ENCODE measurements at places on chromosomes 2 and 18.

DNA sequence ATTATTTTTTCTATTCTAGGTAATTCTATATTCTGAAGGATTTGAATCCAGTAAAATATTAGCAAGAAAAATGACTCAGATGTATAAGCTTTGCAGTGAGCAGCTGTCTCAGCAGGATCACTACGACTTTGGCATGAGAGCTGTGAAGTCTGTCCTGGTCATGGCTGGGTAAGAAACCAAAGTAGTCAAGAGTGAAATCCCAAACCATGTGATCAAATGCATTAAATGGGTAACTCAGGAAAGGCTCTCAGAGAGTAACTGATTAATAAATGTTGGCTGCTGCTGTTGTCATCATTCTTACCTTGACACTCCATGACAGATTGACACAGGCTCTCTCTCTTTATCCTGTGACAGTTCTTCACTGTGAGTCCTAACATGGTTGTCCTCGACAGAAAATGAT is 124.1 kb downstream of the DNAH6 start:
- DNase-seq: no peak

- no peak for DNase-seq
Observed at GRCh38 chr2:157217409-157217808, 40.1 kb upstream of the GALNT5 start.

GRCh38 chr2:112615051-112615450 is 30.6 kb downstream of the CHCHD5 start:
- no peak for DNase-seq

GRCh38 chr2:96737831-96738230 is 2.0 kb downstream of the LMAN2L start:
- DNase-seq: no peak

DNA sequence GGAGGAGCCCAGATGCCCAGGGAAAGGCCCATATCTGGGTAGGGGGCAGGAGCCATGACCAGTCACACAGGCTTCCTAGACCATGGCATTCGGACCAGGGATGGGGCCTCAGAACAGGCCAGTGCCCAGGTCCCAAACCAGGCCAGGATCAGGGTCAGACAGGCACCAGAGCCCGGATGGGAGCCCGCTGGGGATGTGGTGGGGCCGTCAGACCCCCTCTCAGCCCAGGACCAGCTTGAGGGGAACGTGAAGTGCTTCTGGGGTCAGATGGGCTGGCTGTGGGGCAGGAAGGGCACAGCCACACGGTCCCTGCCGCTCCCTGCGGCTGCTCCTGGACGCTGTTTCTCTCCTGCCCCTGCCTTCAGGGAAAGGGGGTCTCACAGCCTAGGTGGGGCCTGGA is 39.1 kb downstream of the SNED1 start:
- DNase-seq: no peak

DNA sequence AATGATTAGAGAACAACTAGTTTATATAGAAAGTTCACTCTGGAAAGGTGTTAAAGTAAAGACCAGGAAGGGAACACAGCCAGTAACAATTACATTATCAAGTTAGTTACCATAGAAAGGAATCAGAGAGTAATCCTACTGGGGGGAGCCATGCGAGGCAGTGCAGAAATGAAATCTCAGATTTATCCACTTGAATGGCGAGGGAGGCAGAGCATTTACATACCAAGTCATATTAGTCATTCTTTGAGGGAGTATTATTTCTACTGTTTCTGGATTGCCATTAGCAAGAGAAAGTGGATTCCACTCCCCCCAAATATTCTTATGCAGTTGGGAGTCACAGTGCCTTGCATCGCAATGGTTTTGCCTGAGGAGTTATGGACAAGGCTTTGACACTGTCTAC is 472.7 kb upstream of the TRIB2 start:
- DNase-seq: no peak

DNA sequence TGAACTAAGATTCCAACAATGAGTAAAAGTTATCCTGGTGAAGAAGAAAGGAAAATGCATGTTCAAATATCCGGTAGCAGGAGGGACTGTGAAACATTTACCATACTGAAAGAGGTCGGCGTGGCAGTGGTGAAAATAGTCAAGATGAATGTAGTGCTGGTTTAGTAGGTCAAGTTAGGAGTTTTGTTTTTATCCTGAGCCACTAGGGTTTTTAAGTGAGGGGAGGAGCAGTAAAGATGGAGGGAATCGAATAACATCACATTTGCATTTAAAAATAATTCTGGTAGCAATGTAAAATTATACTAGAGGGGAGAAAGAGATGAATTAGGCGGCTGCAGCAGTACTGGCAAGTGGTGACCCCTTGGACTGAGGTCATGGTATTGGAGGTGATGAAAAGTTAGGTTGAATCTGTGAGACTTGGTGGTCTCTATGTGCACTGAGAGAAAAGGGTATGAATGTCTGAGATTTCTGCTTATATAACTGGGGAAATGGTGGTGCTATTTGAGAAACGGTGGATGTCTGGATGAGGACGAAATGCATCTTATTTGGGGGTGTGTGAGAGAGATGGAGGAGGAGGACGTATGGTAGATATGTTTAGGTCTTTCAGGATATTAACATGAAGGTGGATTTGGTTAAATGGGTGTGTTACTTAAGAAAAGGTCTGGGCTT is 5.9 kb downstream of the VAPA start:
- DNase-seq: no peak

DNA sequence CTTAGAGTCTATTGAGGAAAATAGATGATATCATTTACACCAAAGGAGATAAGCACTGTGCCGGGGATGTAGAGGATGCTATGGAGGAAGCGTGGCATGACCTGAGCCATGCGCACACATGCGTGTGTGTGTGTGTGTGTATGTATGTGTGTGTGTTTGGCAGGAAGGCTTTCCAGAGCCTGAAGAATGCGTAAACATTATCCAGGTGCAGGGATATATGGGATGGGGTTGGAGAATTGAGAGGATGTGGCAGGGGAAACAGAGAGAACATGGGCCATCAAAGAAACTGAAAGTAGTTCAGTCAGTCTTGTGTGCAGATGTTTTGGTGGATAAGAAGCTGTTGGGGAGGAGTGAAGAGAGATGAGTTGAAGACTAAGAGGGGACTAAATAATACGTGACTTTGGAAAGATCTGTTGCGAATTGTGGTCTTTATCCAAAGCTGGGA is 9.3 kb upstream of the STAT1 start:
- DNase-seq: no peak
